ENCODE measurements at places on chromosomes 2 and 18.

- DNase-seq, result no peak
Measured at GRCh38 chr18:24868311-24868710, 407.9 kb downstream of the HRH4 start.

- DNase-seq, result no peak
Measured at GRCh38 chr2:27866237-27866636, 23.9 kb downstream of the RBKS start.

DNA sequence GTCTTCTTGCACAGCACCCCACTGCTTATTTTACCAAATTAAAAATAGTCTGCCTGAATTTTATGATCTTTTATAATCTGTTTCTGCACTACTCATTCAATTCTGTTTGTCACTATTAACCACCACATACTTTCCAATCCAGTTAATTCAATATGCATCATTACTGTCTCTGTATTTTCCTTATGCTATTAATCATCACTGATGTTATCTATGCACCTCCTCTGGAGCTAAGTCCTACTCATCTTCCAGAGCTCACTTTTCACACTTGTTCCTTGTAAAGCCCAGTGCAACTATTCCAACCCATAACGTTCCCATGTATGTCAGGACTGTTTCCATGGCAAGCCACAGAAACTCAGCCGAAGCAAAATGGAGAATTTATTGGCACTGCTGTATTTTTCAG is 713.6 kb downstream of the PLCL1 start:
- no peak for DNase-seq

DNA sequence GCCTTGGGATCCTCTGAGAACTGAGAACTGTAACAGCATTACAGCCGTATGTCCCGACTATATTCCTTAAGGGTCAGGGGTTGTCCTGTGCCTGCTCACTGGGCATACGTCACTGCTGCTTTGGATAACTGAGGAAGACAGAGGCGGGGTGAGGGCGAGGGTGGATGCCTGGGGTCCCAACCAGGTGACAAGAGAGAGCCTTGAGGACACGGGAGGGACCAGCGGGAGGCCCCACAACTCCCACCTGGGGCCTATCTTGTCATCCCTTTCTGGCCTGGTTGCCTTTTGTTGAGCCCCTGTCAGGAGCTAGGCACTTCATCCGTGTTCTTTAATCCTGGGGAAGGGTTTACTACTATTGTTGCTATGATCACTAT is 28.8 kb downstream of the INPP5D start:
- DNase-seq, result no peak

- DNase-seq, result no peak
Measured at GRCh38 chr18:41982942-41983660, 28.1 kb downstream of the PIK3C3 start.

DNA sequence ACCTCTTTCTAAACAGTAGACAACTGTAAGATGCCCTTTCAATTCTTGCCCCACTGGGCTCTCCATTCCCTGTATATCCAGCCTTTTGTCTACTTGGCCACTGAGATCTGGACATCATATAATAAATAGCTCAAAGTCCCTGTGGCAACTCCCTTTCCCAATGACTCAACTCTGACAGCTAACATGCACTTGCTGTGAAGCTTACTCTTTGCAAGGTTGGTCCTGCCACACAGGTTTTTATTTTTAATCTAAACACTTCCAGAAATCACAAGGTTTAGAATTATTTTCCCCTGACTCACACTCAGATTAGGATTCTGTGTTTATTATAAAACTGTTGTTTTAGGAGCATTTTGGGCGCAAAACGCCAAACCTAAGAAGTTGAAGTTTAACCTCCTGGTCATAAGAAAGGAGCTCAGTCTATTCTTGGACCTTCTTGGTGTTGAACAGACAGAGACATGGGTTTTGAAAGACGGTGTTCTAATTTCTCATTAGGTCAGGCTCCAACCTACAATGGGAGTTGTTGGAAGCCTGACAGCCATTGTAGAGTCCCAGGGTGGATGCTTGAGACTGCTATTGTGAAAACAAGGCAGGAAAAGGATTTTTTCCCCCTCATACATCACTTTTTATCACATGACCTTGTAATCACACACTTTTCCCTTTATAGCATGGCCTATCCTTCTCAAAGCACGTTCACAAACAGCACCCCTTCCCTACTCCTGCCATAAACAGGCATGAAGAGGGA is 124.7 kb upstream of the SERPINE2 start:
- no peak for DNase-seq

- DNase-seq, result no peak
Measured at GRCh38 chr2:65791404-65791975, 359.1 kb upstream of the SPRED2 start.

- DNase-seq, result no peak
Measured at GRCh38 chr2:32963941-32964340, 17.2 kb downstream of the LTBP1 start.

GRCh38 chr2:212811036-212811805 is 272.6 kb upstream of the ERBB4 start:
- no peak for DNase-seq

- DNase-seq, result no peak
Measured at GRCh38 chr2:112084689-112085374, 29.8 kb downstream of the TMEM87B start.

All from fibroblast of skin of left quadriceps (primary cell).